Stimulated activated CD8-positive, alpha-beta memory T cell treated with anti-CD3 and anti-CD28 coated beads, Interleukin-4, amount 100 ng/mL, for 1 hour (primary cell): ENCODE measurements at places on chromosomes 7 and 10.

GRCh38 chr10:124672181-124672638 lies 72.0 kb downstream of the FAM53B start:
- no peak for DNase-seq

DNA sequence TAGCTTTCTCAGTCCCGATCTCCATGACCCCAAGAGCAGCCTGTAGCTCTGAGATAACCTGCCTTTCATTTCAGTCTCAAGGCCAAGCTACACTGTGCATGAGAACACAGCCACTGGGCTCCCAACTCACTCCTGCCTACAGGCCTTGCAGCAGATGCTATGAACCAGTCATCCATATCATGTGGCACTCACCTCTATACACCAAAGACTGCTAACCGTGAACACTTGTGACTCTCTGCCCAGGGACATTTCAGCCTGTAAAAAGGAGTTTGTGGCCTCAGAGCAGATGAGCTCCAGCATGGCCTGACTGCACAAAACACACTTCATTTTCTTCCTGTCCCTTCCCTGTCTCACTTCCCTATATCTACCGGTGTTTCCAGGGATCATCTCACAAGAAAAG lies 56.9 kb upstream of the NPY start:
- no peak for DNase-seq

DNA sequence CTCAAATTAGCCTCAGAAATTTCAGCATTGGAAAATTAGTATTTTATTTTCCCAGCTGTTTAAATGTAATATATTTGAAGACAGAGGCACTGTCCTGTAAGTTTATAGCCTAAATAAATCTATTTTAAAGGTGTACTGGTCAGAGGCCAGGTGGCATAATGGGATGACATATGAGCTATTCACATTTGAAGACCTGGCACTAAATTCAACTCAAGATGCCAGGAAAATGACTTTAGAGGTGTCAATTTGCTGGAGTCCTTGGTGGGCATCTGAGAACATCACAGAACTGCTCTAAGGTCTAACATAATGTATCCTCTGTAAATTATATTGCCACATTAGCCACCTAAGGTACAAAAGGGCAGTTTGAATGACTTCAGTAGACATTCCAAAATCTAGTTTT lies 348.9 kb upstream of the BMPER start:
- no peak for DNase-seq

DNA sequence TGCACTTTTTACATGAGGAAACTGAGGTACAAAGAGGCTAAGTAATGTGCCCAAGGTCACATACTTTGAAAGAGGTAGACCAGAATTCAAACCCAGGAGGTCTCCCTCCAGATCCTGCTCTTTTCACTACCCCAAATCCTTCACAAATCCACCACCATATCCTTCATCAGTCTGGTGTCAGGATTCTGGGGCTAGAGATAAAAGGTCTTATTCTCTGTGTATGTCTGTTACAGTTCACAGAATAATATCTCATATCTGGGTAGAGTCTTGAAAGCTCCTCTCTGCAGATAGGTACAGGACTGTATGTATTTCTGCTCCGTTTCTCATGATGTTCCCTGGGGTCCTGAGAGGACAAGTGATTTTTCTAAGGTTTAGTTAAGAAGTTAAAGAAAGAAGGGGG lies 4.9 kb downstream of the PIK3CG start:
- DNase-seq, result no peak

- no peak for DNase-seq
Measured at GRCh38 chr7:25963733-25964132, 188.3 kb upstream of the NFE2L3 start.

DNA sequence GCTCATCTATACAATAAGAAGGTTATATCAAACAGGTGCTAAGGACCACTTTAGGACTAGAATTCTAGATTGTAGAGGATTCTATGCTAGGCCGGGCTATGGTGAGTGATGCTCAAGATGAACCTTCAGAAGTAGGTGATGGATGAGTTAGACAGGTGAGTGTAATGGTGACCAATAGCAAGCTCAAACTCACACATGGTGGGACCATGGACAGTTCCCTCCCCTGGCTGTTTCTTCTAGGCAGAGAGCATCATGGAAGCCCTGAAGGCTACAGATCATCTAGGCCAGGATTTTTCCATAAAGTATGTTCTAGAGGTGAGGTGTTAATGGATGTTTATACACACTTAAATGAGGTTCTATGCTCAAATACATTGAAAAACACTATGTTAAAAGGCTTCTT lies 162.2 kb upstream of the WDR11 start:
- no peak for DNase-seq

GRCh38 chr10:43110338-43111071 lies 27.7 kb upstream of the CSGALNACT2 start:
- no peak for DNase-seq

DNA sequence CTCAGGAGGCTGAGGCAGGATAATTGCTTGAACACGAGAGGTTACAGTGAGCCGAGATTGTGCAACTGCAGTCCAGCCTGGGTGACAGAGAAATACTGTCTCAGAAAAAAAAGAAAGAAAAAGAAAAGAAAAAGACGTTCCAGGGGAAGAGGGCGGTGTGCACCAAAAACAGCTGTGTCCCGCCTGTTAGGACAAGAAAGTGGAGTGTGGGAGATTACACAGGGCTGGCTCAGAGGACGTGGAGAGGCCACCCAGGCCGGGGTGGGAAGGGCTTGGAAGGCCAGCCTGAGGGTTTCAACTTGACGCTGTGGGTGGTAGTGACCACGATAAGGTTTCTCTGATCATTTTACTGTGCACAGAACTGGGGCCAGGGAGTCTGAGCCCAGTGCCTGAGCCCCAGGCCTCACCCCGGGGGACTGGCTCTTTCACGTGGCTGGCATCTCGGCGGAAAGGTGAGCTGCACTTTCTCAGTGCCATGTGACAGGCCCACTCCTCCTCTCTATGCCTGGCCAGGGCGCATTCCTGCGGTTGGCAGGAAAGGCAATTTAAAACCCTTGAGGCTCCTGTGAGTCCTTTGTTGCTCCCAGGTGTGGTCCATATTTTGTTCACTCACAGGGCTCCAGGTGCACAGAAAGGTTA lies 13.9 kb downstream of the RHBDD2 start:
- no peak for DNase-seq

GRCh38 chr10:85621562-85621961 lies 745.0 kb downstream of the GRID1 start:
- no peak for DNase-seq

GRCh38 chr10:69787681-69788080 lies 14.0 kb upstream of the COL13A1 start:
- no peak for DNase-seq

DNA sequence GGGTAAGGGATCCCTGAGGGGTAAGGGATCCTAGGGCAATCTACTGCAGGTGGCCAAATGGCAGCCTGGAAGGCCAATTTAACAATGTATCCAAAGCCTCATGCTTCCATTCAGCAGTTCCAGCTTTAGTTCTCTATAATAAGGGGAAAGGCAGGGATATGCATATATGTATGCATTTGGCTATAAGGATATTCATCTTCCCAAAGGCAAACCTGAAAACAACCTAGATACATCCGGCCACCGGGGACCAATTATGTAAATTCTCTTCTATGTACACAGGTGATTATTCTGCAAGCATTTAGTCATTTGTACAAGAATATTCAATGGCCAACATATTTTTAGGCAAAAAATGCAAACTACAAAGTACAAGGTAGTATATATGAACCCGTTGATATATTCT lies 26.7 kb downstream of the PSAP start:
- no peak for DNase-seq

DNA sequence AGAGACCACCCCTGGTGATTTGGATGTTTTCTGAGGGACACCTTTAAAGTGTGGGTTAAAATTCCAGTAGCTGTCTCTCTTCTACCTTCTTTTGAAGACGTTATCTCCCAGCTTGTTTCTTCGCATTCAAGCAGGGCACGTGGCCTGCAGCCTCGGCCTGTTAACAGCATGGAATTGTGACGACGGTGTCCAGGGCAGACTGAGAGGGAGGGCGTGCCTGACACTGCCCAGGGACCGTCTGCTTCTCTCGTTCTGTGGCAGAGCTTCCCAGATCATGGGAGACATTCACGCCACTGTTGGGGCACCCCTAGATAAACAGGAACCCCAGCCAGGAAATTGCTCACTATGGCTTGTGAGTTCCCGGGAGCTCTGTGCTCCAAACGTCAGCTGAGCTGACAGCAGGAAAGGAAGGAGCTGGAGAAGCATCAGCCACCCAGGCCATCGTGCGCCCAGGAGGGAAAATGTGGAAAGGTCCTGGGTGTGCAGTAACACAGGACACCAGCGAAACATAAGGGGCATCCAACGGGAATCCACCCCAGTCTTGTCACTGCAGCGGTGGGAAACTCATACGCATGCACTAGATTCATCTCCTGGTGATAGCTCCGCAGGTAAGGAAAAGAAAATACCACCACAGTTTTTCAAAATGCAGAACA lies 41.1 kb upstream of the RBM33 start:
- no peak for DNase-seq

DNA sequence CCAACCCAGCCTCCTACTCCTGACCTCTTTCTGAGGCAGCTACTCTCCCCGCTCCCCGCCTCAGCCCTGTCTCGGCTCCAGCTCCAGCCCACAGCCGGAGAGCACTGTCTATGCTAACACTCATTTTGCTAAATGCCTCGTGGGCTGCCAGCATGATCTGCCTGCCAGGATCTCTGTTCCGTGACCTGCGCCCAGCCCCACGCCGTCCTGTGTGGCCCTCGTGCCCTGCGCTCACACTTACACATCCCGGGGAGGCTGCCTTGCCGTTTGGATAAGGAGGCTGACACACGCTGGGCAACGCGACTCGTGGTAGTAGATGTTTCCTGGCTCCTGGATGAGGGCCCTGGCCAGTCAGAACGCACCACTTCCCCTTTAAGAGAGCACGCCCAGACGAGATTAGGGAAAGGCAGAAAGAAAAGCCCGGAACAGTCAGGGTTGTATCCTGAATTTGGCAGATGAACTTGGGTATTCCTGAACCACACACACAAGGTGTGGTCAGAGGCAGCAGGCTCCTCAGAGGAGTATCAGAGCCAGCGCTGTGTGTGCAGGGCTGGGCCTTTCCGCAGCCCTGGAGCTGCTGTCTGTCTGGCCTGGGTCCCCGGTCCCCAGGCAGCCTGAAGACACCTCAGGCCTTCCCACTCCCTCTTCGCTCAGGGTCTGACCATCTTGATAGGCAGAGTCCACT lies 97.7 kb upstream of the EFCAB10 start:
- DNase-seq, result no peak

GRCh38 chr7:146414937-146415336 lies 298.3 kb downstream of the CNTNAP2 start:
- no peak for DNase-seq

DNA sequence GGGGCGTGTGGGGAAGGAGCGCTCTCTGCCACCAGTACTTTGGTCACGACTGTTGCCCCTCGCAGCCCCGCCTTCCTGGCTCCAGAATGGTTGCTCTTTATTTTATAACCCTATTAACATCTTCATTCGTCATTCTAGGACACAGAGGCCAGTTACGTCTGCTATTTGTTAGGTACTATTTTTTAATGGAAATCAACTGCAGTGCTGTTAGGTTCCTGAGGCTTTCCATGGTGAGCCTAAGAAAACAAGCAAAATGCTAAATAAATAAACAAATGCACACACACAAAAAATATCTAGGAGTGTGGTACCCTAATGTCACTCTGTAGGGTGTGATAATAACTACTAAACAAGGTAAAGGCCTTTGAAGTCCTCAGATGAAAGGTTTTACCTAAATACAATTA lies 71.1 kb downstream of the SLC37A3 start:
- no peak for DNase-seq

GRCh38 chr10:75611172-75611992 lies 180.0 kb downstream of the LRMDA start:
- no peak for DNase-seq

GRCh38 chr10:124225467-124226270 lies 132.3 kb upstream of the CHST15 start:
- no peak for DNase-seq
